Smooth muscle cell of trachea (primary cell): ENCODE measurements at places on chromosomes 7 and 10. TPM values are rescaled to one million over a fixed set of nuclear protein-coding genes. Genes with fewer than 3 reads are reported as not detected.

The HOXA10 gene
- 0.15 TPM in 1 of 2 replicates, not detected in the other for total RNA-seq

The LRIT2 gene
- total RNA-seq, result not detected in 2 replicates

The RTKN2 gene
- total RNA-seq, result 0.33 and 1.3 TPM in 2 replicates

The LMBR1 gene
- total RNA-seq, result 51.2 and 59.9 TPM in 2 replicates
